ENCODE measurements at places on chromosomes 5 and 9.

GRCh38 chr9:18595597-18595996 is 121.6 kb downstream of the ADAMTSL1 start:
- no peaks in the 10 kb centered on the region for H3K27me3 ChIP-seq
- peaks cover 4% of the 10 kb centered on the region for H3K36me3 ChIP-seq
- no peaks in the 10 kb centered on the region for H3K4me1 ChIP-seq
- no peak for DNase-seq
- no peak overlapping the region for H3K27ac ChIP-seq

- peaks cover 34% of the 10 kb centered on the region for H3K27me3 ChIP-seq
- no peaks in the 10 kb centered on the region for H3K36me3 ChIP-seq
- no peak for DNase-seq
- H3K4me3 ChIP-seq, result no peak overlapping the region
- H3K27ac ChIP-seq, result no peak overlapping the region
- H3K4me1 ChIP-seq, result peaks cover 4% of the 10 kb centered on the region
Observed at GRCh38 chr5:149143470-149143869, 2.2 kb downstream of the ABLIM3 start.

GRCh38 chr9:88818495-88819201 is 172.6 kb upstream of the S1PR3 start:
- no peaks in the 10 kb centered on the region for H3K27me3 ChIP-seq
- no peaks in the 10 kb centered on the region for H3K36me3 ChIP-seq
- peaks cover 14% of the 10 kb centered on the region for H3K4me1 ChIP-seq
- H3K27ac ChIP-seq, result no peak overlapping the region
- no peak overlapping the region for H3K4me3 ChIP-seq
- DNase-seq, result peak; percentile 24

DNA sequence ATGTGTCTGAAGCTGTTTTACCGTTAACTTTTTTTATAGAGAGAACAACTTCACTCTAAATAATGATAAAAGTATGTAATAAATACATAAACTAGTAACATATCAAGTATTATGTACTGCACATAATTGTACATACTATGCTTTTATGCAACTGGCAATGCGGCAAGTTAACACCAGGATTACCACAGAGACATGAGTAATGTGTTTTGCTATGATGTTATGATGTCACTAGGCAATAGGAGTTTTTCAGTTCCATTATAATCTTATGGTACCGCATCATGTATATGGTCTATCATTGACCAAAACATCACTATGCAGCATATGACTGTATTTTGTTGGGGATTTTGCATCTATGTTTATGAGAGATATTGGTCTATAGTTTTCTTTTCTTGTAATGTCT is 326.4 kb upstream of the TARS1 start:
- DNase-seq, result no peak
- no peak overlapping the region for H3K4me3 ChIP-seq
- no peaks in the 10 kb centered on the region for H3K36me3 ChIP-seq
- no peaks in the 10 kb centered on the region for H3K4me1 ChIP-seq
- no peak overlapping the region for H3K27ac ChIP-seq

DNA sequence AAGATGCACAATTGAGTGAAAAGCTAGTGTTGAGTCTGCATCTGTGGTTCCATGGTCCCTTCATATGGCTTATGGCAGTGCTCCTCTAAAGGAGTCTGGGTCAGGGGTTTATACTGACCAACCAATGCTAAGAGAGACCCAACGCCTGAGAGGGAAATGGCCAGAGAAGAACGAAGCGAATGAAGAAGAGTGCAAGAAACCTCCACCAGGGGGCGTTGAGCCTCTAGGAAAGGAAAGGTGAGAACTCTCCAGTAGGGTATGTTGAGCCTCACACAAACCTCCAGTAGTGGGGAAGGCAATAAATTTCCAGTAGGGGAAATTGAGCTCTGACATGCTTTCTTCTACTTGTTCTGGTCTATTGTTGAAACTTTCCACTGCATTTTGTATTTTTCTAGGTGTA is 470.6 kb downstream of the PRDM9 start:
- no peaks in the 10 kb centered on the region for H3K36me3 ChIP-seq
- no peaks in the 10 kb centered on the region for H3K4me1 ChIP-seq
- peak; percentile 83 for DNase-seq
- H3K27me3 ChIP-seq, result no peaks in the 10 kb centered on the region
- H3K4me3 ChIP-seq, result no peak overlapping the region
- no peak overlapping the region for H3K27ac ChIP-seq

GRCh38 chr5:26791021-26791420 is 247.4 kb downstream of the CDH9 start:
- no peaks in the 10 kb centered on the region for H3K27me3 ChIP-seq
- no peak overlapping the region for H3K4me3 ChIP-seq
- no peaks in the 10 kb centered on the region for H3K36me3 ChIP-seq
- H3K27ac ChIP-seq, result no peak overlapping the region

DNA sequence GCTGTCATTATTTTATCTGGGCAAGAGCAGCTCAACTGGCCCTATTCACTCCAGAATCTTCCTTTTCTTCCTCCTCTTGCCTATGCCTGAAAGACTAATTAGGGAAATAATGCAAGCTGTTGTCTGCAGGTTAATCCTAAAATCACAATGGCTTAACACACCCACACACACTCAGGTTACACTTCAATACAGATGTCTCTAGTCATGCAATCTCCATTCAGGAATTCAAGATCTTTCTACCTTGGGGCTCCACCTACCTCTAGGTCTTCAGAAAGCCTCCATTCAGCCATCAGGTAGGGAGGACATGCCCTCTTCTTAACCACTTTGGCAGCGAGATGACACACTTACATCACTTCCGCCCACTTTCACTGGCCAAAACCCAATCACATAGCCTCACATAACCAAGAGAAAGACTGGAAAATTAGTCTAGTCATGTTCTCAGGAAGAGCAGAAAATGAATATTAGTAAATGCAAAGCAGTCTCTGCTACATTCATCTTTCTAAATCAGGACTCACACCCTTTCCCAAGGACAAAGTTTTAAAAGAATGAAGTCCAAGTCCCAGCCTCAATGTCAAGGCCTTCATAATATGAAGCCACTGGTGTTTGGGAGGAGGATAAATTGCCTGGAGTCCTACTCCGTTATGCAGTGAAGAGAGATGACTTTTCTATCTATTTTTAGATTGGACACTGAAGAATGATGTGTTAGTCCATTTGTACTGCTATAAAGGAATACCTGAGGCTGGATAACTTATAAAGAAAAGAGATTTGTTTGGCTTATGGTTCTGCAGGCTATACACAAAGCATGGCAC is 428.1 kb downstream of the EFNA5 start:
- no peaks in the 10 kb centered on the region for H3K36me3 ChIP-seq
- H3K4me1 ChIP-seq, result peaks cover 14% of the 10 kb centered on the region
- no peak overlapping the region for H3K4me3 ChIP-seq
- H3K27ac ChIP-seq, result no peak overlapping the region
- DNase-seq, result peak; percentile 25
